Activated CD8-positive, alpha-beta memory T cell treated with anti-CD3 and anti-CD28 coated beads for 4 hours (primary cell): ENCODE measurements at places on chromosomes 4 and X.

- no peak for DNase-seq
These were observed 61.6 kb upstream of the PRDM8 start for GRCh38 chr4:80135702-80136058.

- no peak for DNase-seq
These were observed 391.0 kb downstream of the GPAT3 start for GRCh38 chr4:83926950-83927349.

GRCh38 chrX:11265352-11265751 is 27.9 kb upstream of the AMELX start:
- DNase-seq = no peak

DNA sequence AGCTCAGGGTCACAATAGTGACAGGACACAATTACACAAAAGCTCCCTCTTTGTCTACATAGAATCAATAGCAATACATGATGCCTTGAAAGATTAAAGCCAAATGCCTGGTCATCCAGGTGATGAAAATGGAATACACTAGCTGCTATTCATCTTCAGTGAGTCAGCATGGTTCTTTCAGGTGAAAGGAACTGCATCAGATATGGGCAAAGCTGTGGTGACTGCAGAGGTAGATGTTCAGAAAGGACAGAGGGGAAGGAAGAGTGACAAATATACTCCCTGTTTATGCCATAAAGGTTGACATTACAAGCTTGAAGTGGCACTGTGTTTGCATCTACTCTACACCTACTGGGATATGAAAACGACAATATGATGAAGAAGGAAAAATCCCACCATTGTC is 20.0 kb upstream of the FTHL17 start:
- DNase-seq = no peak

DNA sequence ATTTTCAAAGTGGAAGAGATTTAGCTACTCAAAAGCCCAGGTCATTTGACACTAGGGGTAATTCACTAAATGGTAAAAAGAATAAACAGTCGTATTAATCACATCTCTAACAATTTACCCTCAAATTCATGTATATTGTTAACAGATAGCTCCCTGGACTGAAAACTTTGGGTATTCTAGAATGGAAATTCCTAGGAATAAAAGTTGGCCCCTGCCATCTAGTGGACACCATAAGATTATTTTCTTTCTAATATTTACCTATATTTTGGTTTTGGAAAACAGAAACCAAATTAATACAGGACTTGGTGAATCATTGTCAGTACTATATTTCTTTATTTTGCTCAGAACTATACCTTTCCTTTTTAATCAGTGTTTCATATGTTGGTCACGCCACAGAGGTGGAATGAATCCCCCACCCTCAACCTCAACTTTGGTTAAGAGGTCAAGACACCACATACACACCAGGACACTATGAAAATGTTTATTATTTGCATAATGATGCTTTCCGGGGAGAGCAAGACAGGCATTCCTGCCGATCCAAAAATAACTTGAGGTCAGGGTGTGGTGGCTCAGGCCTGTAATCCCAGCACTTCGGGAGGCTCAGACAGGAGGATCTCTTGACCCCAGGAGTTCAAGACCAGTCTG is 96.2 kb upstream of the APOOL start:
- DNase-seq = no peak

DNA sequence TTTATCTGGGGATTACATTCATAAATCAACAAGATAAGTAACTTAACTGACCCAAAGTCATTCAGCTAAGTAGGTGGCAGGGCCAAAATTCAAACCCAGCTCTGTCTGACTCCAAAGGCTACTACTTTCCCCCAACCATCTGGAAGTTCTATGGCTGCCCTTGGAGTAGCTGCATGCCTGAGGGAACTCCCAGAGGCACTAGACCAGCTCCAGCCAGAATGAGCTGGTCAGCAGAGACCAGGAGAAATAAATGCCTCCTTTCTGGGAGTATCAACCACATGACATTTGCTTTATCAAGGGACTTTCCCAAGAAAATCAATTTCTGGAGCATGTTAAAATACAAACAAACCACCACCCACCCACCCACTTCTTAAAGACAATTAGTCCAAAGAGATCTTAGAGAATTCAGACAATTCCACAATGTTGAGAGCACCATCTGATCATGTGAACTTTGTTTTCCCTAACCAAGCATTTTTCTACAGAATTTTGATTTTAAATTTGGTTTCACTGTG is 180.5 kb downstream of the EFHC2 start:
- DNase-seq = no peak

DNA sequence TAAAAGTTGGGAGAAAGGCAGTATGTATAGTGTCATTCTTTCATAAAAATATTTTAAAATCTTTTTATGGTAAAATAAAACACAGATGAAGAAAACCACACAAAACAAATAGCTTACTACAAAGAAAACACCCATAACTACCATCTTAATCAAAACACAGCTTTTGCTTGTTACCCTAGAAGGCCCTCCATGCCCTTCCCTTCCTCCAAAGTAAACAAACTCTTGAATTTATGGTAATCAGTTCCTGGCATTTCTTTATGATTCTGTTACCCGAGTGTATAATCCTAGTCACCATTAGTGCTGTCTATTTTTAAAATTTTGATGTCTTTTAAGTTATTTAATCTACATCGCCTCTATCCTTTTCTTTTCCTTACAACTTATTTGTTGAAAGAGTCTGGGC is 170.9 kb downstream of the APBB2 start:
- DNase-seq = no peak

GRCh38 chr4:100754751-100755150 is 236.9 kb upstream of the EMCN start:
- DNase-seq = no peak

DNA sequence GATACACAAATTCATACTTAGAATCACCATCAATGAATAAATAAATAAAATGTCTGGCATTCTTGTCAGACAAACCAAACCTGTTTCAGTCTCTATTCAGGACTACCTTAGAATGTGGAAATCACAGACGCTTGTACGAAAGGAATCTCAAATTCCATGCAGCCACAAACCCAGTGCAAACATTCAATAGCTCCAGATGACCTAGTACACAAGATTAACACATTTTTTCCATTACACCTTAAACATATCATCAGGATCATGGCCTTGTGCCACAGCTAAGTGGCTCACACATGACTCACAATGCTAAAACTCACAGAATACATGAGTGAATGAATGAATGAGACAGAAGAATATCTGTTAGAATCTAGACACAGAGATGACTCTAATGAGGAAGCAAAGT is 134.2 kb downstream of the PWWP3B start:
- DNase-seq = no peak

DNA sequence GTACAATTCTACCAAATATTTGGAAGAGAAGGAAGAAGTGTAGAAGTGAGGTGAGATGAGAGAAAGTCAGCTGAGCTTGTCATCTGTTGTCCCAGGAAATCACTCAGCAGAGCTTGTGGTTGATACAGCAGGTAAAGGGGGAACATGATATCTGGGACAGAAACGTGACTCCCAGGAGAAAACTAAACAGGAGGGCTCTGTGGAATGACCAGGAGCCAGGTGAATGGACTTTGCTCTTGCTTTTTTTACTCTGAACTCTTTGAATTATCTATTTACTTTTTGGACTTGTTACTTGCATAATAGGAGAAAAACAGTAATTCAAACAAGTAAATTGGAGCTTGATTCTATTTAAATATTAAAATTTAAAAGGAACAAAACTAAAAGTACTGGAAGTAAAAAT is 555.6 kb upstream of the FRG1 start:
- no peak for DNase-seq

DNA sequence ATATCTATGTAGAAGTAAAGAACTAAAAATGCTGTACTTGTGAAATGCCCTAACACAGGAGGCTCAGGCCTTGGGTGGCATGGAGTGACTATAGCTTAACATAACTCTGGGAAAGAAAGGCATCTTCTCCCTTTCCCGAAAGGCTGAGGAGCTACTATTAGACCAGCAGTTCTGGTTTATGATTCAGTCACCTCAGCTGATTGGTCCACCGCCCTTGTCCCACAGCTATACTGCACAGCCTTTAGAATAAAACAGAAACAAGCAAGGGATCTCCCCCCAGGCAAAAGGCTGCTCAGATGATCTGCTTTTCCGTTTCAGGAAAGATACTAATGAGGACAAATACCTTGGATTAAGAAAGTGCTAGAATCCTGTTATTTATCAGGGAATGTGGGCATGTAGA is 171.3 kb downstream of the SNCA start:
- no peak for DNase-seq
